ENCODE measurements at places on chromosomes 1 and 21. TPM values are rescaled to one million over a fixed set of nuclear protein-coding genes. Genes with fewer than 3 reads are reported as not detected.

Gene ASTN1
- total RNA-seq = not detected

Gene FCRLA
- not detected for total RNA-seq

Gene CNR2
- total RNA-seq = 0.02 TPM

Gene MEAF6
- total RNA-seq = 95.6 TPM

Gene BEST4
- total RNA-seq = 0.77 TPM

Data from activated CD4-positive, alpha-beta T cell treated with anti-CD3 and anti-CD28 coated beads, Interleukin-2, amount 10 ng/mL, durations not matched to agents 24 days and 14 days (primary cell).